Activated CD8-positive, alpha-beta memory T cell treated with anti-CD3 and anti-CD28 coated beads, Interleukin-2, amount 50 U/mL, for 4 hours (primary cell): ENCODE measurements at places on chromosomes 7 and 10.

DNA sequence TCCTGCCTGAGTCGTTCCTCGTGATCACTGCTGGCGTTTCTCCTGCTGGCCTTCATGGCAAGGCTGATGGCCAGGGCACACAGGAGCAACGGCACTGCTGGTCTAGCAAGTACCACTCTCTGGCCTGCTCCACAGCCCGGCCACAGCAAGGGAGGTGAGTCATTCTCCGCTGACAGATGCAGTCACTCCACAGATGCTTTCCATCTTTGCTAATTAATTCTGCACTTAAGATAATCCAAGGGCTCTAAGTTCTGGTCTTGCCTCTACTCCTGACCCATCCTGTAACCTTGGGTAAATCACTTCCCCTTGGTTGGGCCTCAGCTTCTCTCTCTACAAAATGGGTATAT is 244.4 kb downstream of the RPS24 start:
- DNase-seq, result no peak

DNA sequence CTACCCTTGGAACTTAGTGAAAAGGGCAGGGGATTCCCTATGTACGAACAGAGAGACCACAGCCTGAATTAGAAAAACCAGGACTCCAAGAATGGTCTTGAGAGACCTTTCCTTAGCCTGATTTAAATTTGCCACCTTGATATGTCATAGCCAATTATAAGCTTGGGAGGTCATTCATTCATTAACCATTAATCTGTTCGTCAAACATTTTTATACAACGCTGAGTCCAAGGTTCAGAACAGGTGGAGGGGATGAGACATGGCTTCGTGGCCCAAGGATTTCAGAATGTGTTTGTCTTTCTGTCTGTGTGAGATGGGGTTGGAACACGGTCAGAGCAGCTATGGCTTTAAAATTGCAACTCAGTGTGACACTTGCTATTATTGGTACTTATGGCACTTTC is 158.0 kb downstream of the PAXIP1 start:
- DNase-seq, result no peak

- DNase-seq, result no peak
Measured at GRCh38 chr10:69228151-69228550, 8.0 kb downstream of the HKDC1 start.

GRCh38 chr7:129644634-129645230 is 33.2 kb downstream of the NRF1 start:
- no peak for DNase-seq

DNA sequence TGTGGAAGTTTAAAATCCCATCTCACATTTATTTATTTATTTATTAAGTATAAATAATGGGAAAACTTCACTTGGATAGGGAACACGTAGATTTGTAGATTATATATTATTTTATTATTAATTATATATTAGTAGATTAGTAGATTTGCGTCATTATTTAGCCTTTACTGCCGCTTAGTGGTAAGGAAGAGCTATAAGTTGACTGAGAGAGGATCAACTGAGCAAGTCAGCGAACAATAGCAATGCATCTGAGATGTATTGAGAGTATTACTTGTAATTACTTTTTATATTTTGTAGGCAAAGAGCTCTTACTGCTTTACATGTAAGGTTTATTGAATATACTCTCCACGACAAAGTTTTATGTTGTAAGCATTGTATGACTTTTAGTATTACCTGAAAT is 244.5 kb upstream of the ANKRD30A start:
- no peak for DNase-seq

GRCh38 chr7:143258831-143259230 is 4.4 kb upstream of the GSTK1 start:
- DNase-seq, result no peak

GRCh38 chr10:18079665-18080295 is 60.4 kb upstream of the CACNB2 start:
- DNase-seq, result no peak

GRCh38 chr7:150378115-150378852 is 846 bp upstream of the ZNF775 start:
- peak; percentile 37 for DNase-seq

GRCh38 chr10:22900841-22901601 is 26.8 kb upstream of the ARMC3 start:
- DNase-seq, result no peak

- no peak for DNase-seq
Measured at GRCh38 chr7:102895602-102896001, 17.2 kb upstream of the LRRC17 start.

- DNase-seq, result no peak
Measured at GRCh38 chr7:67518580-67518979, 521.9 kb downstream of the TYW1 start.

- peak; percentile 61 for DNase-seq
Measured at GRCh38 chr10:97497572-97498075, 598 bp downstream of the MMS19 start.

DNA sequence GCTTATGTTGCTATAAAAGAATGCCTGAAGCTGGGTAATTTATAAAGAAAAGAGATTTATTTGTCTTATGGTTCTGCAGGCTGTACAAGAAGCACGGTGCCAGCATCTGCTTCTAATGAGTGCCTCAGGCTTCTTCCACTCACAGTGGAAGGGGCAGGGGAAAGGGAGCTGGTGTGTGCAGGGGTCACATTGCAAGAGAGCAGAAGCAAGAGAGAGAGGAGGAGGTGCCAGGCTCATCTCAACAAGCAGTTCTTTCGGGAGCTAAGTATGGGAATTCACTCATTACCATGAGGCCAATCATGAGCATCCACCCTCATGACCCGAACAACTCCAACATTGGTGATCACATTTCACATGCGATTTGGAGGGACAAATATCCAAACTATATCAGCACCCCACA is 17.2 kb upstream of the SLK start:
- DNase-seq, result no peak

- DNase-seq, result no peak
Measured at GRCh38 chr7:130741331-130741995, 7.5 kb upstream of the KLF14 start.

DNA sequence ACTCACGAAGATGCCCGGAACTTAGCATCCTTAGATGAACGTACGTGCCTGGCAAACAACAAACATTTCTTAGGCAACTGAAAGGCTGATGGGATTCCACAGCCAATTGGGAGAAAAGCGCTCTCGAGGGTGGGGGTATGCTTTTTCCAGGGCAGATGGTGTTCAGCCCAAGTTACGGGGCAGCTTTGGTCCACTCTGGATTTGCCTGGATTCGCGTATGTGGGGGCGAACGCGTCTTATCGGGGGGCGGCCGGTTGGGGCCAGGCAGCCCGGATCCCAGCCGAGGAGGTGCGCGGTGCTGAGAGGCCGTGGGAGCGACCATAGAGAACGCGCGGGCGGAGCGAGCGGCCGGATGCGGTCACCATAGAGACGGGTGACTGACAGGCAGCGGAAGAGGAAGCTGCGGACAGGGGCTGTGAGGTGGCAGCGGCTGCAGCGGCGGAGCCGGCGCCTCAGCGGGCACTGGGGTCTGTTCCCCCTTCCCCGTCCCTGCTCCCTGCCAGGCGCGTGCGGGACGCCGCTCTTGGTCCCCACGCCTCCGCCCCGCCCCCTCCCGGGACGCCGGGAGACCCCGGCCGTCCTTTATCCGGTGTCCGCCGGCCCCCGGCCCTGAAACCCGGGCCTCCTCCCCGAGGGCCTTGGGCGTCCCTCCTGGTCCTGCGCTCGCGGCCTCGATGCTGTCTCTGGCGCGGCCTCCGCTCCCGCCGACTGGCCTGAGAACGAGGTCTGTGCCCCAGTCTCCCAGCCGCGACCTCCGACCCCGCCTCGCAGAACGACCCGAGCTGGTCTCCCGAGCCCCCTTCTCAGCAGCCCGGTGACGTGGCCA is at the start of gene CHPF2:
CHPF2 (plus strand) TSS at position 393 of the 826 bp plus-strand sequence. CDS start 1,529 bp downstream, outside the sequence.
- peak; percentile 88 for DNase-seq

DNA sequence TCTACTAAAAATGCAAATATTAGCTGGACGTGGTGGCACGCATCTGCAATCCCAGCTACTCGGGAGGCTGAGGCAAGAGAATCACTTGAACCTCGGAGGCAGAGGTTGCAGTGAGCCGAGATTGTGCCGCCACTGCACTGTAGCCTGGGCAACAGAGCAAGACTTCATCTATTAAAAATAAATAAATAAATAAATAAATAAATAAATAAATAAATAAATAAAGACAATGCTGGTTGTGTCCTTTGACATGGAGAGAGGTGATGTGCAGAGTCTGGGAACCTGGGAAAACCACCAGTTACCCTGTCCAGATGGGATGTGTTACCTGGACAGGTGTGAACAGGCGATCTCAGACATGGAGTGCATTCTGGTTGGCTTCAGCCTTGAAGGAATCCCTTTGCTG is 102.5 kb downstream of the COBL start:
- DNase-seq, result no peak

GRCh38 chr7:75654855-75655254 is 83.9 kb downstream of the HIP1 start:
- no peak for DNase-seq

DNA sequence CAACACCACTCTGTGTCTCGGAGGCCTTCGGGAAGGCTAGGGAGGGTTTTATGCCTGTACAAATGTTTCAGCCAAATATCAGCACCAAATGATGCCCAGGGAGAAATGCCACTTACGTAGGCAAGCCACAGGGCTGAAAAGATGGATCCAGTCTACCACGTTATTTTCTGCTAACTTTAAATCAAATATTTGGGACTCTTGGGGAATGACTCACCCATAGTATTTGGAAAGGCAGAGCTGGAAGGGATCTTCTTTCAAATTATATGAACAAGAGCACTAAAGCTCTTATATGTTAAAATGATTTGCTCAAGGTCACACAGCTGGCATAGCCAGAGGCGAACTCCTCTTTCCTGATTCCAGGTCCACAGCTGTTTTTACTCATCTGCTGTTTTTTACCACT is 591.4 kb downstream of the SORCS1 start:
- no peak for DNase-seq

DNA sequence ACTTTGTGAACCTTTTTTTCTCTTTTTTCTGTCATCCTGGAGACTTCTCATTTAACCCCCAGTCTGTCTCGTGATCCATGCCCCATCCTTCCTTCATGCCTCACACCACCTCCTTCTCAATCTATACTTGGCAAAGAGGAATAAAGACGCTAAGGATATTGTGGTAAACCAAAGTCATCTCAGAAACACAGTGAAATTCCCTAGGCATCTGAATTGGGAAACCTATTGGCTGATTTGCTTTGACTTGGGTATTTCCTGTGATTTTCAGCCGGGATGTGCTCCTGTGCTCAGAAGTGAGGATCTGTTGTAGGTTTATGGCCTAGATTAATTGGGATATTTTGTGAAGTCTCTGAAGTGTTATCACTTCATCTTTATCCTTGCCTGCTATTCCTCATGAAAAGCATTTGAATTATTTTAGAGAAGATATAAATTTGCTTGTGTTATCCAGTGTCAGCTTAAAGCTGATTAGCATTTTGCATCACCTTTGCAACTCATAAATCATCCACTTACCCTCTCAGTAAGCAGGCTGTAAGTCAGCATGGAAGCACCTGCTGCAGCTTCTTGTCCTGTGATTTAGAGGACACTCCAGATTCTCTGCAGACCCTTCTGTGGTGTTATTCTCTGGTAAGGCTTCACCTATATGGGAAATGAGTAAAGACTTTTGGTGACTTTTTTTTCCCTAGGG is 138.0 kb downstream of the AUTS2 start:
- no peak for DNase-seq

DNA sequence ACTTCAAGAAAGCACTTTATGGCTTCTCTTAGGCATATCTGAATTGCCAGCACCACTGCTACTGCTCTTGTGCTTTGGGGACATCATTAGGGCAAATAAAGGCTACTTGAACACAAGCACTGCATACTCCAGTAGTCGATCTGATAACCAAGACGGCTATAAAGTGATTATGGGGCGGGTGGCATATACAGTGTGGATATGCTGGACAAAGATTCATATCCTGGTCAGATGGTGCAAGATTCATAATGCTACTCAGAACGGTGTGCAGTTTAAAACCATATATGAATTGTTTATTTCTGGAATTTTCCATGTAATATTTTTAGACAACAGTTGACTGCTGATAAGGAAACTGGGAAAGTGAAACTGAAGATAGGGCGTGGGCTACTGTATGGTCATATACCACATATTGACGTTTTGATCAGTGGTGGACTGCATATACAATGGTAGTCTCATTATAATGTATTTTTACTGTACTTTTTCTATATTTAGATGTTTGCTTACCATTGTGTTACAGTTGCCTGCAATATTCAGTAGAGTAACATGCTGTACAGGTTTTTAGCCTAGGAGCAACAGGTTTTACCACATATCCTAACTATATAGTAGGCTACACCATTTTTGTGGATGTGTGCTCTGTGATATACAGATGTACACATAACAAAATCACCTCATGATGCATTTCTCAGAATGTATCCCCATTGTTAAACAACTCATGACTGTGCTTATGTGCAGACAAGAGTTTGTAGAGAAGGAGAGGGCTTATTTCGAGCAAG is 15.2 kb downstream of the ANLN start:
- DNase-seq, result no peak

DNA sequence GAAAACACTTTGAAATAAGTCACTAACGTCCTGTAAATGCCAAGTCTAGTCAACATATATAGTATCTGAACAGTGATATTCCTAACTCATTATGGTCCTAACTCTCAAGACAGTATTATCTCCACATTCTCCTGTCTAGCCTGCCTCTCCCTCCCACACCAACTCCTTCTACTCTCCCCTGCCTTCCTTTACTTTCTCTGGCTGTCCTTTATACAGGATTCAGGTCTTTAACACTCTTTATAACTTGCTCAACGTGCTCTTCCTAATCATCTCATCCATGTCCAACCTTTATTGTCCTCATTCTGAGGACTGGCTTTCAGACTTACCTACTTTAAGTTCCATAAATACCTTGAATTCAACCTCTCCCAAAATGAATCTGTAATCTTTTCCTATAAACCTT is 42.5 kb downstream of the MTPN start:
- DNase-seq, result no peak

GRCh38 chr7:131383417-131384285 is 56.0 kb downstream of the MKLN1 start:
- DNase-seq, result no peak

- DNase-seq, result no peak
Measured at GRCh38 chr10:120644556-120645410, 187.8 kb downstream of the PLPP4 start.

DNA sequence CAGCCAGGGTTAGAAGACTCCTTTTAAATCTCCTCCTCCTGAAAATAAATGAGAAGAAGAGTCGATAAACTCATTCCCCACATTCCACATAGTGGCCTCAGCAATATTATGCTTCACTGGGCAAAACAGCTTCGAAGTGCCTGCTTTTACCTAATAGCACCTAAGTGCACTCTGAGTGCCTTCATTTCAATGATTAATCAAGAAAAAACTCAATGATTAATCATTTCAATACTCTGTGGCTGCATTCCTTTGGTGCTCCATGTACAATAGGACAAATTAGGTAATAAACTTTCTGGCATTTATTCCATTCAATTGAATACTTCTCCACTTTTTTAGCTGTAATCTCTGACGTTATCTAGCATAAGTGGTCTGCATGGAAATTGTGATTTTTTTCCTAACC is 174.6 kb downstream of the CCDC71L start:
- DNase-seq, result no peak

DNA sequence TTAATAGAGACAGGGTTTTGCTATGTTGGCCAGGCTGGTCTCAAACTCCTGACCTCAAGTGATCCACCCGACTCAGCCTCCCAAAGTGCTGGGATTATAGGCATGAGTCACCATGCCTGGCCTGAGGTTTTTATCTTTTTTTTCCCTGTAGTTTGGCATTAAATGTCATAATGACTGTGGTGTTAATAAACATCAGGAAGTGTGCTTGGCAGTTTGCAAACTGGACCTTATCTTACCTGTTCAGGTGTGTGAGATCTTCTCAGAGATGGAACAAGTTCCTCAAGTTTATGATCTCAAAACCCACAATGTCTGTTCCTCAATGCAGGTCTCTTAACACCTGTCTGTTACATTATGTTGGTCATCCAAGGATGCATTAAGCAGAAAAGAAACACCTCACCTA is 80.0 kb downstream of the ARID5B start:
- no peak for DNase-seq

GRCh38 chr7:39745320-39745719 is 121.9 kb downstream of the RALA start:
- DNase-seq, result no peak
